ENCODE measurements at places on chromosomes 12 and 14.

GRCh38 chr14:53596853-53597525 lies 359.6 kb downstream of the BMP4 start:
- no peak for DNase-seq

DNA sequence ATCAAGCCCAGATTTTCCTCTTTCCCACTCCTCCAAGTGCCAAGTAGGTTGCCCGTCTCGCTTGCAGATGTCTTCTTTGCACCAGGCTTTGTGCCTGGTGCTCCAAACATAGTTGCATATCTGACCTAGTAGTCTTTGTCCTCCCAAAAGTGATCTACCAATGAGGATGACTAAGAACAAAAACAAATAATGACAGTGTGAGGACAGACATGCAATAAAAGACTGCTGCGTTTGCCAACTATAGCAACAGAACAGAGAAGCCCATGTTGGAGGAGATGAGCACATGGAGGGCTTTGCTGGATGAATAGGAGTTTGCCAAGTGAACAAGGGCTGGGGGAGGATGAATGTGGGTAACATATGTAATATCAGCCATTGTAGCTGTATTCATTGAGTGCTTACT lies 15.6 kb downstream of the DTX1 start:
- DNase-seq: no peak

DNA sequence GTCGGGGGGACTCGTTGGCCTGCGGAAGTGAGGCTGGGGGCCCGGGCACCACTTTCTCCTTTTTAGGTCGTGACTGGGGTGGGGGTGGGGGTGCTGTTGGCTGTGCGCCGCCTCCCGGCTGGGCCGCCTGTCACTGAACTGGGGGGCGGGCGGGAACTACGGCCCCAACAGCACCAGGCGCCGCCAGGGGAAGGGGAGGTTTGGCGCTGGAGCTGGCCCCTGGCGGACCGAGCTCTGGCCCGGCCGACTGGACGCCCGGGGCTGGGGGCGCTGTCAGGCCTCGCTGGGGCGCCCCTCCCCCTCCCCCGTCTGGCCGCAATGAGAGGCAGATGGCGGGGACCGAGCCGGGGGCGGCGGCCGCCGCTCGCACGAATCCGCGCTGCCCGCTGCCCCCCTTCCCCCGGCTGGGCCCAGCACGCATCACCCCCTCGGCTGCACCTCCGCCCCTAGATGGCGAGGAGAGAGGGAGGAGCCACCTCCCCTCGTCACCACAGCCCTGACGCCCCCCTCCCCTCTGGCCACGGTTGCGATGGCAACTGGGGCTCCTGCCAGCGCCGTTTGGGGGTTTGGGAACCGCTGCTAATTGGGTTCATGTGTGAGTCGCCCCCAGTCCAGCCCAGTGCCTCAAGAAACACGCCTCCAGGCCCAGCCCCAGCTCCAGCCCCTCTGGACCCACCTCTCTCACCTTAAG lies 723 bp downstream of the NFATC4 start:
- peak; percentile 92 for DNase-seq

DNA sequence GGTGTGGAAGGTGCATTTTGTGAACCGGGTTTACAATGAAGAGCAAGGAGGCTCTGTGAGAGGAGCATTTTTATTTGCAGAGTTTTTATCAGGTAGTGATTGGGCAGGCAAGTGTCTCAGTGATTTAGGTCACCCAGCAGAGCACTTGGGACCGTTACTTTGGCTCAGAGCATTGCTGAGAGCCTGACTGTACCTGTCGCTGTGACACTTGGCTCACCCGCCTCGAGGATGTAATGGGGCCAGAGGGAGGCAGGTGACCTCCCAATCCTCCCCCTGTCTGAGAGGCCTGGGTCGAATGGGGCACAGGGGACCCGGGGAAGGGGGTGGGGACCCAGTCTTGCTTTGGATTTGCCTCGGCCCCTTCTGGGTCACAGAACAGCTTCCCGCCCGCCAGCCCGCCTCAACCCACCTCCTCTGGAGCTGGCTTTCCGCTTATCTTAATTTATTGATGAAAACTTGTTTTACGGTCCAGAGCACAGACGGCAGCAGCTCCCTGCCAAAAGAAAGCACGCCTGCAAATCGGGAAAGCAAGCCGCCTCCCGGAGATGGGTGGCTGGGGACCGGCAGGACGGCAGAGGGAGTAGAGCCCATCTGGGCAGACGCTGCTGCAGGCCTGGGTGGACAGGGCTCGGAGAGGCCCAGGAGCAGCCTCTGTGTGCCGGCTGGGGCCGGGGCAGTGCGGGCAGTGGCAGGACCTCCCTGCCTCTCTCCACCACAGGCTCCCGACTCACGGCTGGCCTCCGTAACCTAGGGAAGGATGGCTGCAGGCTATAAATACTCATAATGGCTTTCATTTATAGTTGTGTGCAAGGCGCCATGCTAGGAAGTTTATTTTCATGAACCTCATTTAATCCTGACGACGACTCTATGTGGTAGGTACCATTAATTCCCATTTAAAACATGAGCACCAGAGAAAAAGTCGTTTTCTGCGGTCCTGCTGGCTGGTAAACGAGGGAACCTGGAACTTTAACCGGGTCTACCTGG lies 187.1 kb downstream of the TSPAN9 start:
- DNase-seq: no peak

- no peak for DNase-seq
Observed at GRCh38 chr14:21081521-21082142, 11.5 kb downstream of the ARHGEF40 start.

- peak; percentile 38 for DNase-seq
Observed at GRCh38 chr12:38664661-38665269, 240.6 kb downstream of the CPNE8 start.

DNA sequence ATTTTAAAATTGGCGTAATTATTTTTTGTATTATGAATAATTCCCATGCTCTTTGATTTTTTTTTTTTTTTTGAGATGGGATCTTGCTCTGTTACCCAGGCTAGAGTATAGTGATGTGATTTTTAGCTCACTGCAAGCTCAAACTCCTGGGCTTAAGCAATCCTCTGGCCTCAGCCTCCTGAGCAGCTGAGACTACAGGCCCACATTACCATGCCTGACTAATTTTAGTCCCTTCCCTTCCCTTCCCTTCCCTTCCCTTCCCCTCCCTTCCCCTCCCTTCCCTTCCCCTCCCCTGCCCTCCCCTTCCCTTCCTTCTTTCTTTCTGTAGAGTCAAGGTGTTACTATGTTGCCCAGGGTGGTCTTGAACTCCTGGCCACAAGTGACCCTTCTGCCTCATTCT lies 9.4 kb upstream of the KIF26A start:
- DNase-seq: no peak

GRCh38 chr12:131102493-131102931 lies 148.8 kb downstream of the ADGRD1 start:
- no peak for DNase-seq

DNA sequence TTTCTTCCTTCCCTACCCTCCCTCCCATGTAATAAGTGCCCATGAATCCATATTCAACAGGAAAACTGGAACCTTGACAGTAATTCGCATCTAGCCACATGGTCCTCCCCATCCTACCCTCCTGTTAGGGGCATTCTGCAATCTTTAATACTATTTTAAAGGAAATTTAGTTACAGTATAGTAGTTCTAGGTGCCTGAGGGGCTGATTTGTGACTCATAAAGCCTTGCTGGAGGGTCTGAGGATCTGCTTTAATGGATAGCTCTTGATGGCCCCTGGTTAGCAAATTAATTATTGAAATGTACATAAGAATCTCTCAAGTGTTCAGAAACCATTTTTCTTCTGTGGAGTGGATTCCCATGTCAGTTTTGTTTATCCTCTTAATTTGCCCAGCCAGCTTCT lies 54.1 kb downstream of the ESRRB start:
- DNase-seq: no peak

DNA sequence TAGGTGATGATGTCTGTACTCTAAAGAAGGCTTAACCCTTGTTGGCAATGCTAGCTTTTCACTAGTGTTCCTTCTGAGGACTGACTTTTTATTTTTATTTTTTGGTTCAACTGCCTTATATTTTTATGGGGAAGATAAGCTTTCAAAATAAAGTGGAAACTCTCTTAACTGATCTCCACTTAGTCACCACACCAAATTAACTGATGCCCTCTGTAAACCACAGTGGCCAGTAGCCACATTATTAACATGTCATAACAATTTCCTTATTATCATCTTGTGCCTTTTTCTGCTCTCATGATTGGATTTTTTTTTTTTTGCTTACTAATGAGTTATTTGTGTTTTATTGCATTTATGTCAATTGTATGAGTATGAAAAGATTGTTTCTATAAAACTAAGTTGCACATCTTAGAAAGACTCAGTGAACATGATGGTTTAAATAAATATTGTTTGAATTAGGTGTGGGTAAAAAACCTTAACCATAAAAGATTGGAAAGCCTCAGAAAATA lies 56.9 kb downstream of the SCFD1 start:
- DNase-seq: no peak

DNA sequence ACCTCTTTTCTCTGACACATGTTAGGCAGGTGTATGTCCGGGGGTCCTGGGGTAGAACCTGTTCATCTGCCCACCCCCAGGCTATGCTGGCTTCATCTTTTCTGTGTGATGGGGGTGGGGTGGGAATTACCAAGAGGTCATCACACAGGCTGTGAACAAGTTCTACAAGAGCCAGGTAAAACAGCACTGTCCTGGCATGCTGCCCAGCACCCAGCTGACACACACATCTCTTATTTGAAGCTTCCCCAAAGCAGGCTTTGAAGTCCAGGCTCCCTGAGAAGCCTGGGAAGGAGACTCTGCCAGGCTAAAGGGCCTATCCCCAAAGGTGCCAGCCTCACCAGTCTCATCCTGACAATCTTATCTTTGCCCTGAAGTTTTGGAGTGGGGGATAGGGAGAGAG lies 141.1 kb downstream of the ALG10 start:
- no peak for DNase-seq

DNA sequence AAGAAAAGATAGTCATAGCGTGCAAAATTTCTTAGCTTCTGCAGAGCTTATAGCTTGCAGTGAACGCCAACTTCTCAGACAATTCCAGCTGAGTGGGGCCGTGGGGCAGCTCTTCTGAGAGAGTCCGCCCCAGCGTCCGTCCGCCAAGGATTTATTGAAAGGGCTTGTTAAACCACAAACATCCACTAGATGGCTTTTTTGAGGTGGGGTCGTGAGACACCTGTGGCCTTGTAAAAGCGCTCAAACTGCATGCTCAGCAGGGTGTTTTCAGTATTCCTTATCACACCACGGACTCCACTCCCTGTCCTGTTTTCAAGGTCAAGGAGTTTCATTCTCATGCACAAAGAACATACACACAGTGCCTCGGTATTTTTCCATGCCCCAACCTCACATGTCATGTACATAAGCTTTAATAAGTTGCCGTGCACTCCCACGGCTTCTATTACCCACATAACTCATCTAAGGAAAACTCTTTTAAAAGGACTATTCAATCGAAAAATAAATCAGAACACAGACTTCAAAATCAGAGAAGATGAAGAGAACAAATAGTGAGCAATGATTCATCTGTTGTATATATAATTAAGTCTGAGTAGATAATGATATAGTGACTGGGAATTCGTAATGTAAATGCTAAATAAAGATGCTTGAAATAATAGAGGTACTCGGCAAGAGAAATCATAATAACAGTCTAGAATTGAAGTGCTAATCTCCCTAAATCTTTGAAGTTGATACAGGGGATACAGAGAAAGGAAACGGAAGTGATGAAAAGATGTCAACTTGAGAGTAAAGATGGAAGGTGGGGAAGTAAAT lies 46.7 kb downstream of the WBP11 start:
- peak; percentile 10 for DNase-seq

DNA sequence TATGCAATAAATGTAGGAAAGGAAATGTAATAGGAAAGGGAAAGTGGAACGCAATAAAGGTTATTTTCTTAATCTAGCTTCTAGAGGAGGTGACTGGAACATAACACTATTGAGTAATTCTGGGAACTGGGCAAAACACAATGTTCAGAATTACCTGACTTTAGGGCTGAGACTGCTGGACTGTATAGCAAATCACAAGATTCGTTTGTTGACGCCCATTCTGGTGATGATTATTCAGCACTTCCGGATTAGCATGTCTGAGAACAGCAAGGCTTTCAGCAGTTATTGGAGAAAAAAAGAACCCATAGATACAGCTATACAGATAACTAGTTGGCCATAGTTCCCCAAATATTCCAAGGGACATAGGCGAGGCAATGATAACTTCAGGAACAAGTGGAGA lies 2.3 kb upstream of the KLRD1 start:
- DNase-seq: no peak

DNA sequence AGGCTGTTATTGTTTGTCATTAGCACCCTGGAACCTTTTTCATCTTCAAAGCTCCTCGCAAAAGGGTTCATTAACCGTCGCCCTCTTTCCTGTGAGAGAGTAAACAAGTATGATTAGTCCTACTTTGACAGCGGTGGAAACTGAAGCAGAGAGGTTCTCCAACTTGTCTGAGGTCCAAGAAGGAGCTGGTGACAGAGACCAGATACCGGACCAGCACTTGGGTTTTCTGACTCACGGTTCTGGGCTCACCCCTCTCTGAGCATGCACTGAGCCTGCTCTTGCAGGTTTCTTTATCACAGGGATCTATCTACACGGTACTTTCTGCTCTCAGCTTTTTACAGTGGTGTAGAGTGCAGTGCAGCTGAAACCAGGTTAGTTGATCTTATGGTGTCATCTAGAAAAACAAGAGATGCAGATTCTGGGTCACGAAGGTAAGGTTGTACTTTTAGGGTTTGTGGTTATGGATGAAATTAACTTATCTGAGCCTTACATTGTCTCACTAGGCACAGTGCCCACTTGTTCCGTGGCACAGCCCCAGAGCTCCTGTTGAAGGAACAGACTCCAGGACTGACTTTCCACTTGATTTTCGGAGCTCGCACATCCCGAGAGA lies 62.1 kb downstream of the PPP2R5C start:
- DNase-seq: no peak

GRCh38 chr12:53223389-53224060 lies 8.5 kb downstream of the RARG start:
- no peak for DNase-seq

- no peak for DNase-seq
Observed at GRCh38 chr14:85701763-85702162, 171.8 kb downstream of the FLRT2 start.

DNA sequence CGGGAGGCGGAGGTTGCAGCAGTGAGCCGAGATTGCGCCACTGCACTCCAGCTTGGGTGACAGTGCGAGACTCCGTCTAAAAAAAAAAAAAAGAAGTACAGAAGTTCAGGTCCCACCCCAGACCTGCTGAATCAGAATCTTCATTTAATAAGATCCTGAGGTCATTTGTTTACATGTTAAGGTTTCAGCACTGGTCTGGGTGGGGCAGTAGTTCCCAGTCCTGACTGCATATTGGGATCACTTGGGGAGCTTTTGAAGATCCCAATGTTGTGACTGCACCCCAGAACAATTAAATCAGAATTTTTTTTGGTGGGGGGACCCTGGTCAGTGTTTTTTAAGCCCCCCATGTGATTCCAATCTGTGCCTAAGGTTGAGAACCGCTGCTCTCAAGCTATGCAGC lies 11.7 kb upstream of the COL2A1 start:
- no peak for DNase-seq

- DNase-seq: no peak
Observed at GRCh38 chr12:31226639-31227038, 99.3 kb downstream of the SINHCAF start.

DNA sequence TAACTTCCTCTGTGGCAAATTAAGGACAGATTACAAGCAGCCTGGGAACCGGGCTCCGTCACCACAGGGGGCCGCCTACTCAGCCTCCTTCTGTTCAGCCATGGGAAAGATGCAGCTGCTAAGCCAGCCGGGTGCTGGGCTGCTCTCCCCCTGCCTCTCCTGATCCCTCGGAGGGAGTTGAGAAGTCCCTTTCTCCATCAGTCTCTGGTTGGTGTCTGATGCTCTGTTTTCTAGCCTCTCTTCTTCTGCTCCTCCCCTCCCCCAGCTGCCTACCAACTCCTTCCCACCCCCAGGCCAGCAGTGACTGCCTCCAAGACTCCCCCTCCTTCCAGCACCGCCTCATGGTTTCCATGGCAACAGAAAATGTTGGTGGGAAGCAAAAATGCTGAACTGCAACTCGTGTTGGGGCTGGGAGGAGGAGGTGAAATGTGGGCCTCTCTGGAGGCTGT lies 486.7 kb downstream of the APAF1 start:
- DNase-seq: no peak
